ENCODE measurements at places on chromosomes 2 and 18.

GRCh38 chr2:186991766-186992417 is 142.9 kb upstream of the ZSWIM2 start:
- no peak for DNase-seq

- DNase-seq, result no peak
Measured at GRCh38 chr2:172052000-172052983, 33.0 kb upstream of the DLX1 start.

DNA sequence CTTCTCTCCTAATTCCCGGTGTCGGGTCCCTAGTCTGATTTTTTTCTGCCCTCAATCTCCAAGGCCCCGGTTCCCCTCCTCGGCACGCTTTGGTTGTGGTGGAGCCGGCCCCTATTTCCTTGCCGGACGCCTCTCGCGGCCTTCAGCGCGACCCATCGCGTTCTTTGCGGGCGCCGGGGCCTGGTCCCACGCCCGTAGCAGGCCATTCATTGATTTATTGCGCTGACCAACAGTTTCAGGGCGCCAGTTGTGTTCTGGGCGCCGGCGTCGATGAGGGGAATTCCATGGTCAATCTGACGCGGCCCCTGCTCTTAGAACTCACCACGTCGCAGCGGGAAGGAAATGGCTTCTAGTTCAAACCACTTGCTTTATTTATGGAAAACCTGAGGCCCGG is 396 bp downstream of the CNOT9 start:
- DNase-seq, result peak; percentile 44

DNA sequence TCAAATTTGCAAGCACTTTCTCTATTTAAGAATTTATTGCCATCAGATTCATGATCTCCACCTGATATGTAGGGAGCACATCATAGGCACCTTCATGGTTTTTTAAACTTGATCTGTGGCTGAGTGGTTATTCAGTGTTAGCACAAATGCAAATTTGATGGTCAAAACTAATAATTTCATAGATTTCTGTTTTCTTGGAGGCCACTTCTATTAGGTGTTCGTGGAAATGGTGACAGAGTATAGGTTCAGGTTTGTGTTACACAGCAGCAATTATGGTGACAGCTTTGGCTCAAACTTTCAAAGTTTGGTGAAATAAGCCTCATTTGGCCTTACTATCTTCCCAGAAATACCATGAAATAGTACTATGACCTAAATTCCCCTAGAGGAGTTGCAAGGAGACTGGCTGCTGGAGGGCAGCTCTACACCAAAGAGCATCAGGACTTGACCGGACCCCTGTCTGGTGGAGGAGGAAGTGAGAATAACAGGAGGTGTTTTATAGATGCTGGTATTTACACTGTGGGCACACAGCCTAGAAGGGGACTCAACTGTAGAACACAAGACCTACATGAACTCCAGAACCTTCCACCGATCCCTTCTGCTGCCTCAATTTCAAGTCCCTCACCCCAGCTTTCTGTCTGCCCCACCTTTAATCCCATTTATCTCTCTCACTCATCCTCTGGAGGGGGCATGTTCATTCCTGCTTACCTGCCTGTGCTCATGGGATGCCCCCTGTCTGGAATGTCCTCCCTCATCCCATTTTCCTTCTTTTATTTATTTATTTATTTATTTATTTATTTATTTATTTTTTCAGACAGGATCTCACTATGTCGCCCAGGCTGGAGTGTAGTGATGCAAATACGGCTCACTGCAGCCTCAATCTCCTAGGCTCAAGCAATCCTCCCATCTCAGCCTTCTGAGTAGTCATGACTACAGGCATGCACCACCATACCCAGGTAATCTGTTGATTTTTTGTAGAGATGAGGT is 132.9 kb upstream of the SIX2 start:
- DNase-seq, result no peak
